ENCODE measurements at places on chromosomes 3 and 15. TPM values are rescaled to one million over a fixed set of nuclear protein-coding genes. Genes with fewer than 3 reads are reported as not detected.
A peak's percentile ranks its signal among the peaks of the same experiment; 100 is the strongest.

- H3K4me3 ChIP-seq, result no peak overlapping the region
- no peak for DNase-seq
- H3K4me1 ChIP-seq, result peaks cover 20% of the 10 kb centered on the region
- no peaks in the 10 kb centered on the region for H3K27me3 ChIP-seq
- peaks cover 90% of the 10 kb centered on the region for H3K36me3 ChIP-seq
Measured at GRCh38 chr3:47422743-47423142, 41.9 kb downstream of the PTPN23 start.

DNA sequence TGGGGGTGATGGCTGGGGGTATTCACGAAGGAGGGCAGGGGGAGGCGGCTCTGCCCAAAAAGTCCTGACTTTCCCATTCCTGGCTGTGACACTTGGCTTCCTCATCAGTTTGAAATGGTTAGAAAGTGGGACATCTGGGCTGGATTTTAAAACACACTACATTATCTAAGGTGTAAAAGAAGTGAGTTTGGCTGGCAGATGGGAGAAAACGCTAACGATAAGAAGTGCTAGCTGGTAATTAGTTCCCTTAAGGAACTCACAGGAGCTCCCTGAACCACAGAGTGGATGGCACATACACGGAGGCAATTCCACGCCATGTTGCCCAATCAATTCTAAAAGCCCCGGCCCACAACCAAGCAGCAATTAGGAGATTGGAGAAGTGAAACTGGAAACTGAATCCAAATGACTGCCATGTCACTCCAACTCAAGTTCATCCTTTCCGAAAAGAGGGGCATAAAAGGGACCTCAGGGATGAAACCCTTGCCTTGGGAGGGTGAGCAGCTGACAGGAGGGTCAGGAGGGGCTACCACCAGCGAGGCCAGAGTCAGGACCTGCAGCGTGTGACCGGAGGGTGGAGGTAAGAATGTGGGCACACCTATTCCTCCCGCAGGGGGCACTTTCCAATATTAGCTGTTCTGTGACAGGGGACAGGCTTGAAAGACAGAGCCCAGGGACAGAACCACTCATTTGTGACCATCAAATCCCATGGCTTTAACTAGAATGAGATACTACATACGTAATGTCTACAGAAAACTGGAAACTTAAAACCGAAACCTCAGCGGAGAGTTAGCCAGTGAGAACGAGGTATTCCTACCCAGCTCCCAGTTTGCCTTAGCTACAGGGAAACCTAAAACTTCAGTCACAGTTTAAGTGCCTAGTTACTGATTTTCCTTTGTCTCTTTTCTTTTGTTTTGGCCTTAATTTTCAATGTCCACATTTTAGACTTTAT is 95.3 kb upstream of the OXTR start:
- no peaks in the 10 kb centered on the region for H3K4me1 ChIP-seq
- DNase-seq, result no peak
- no peaks in the 10 kb centered on the region for H3K27me3 ChIP-seq
- no peak overlapping the region for H3K4me3 ChIP-seq
- no peaks in the 10 kb centered on the region for H3K36me3 ChIP-seq

- no peaks in the 10 kb centered on the region for H3K36me3 ChIP-seq
- H3K27me3 ChIP-seq, result no peaks in the 10 kb centered on the region
- peak; percentile 57 for DNase-seq
- H3K27ac ChIP-seq, result peak overlapping the region; percentile 92
Measured at GRCh38 chr3:53254509-53255422, 1.1 kb downstream of the TKT start.

DNA sequence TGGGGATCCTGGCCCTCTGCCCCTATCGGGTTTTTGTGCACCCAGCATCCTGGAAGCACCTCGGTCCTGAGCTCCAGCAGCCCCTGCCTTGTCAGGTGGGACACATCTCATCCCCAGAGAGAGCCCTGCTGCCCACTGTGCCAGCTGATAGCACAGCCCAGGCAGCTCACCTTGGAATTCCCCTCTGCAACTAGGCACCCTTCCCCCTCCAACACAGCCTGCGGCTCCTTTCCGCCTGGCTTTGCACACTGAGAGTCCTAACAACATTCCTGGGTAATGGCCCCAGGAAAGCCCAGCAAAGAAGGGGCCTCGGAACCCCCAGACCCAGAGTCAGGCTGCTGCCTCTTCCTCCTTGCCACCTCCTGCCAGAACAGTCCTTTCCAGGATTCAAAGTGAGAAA is 5.9 kb downstream of the HCN4 start:
- no peaks in the 10 kb centered on the region for H3K36me3 ChIP-seq
- DNase-seq, result no peak
- H3K4me3 ChIP-seq, result no peak overlapping the region

DNA sequence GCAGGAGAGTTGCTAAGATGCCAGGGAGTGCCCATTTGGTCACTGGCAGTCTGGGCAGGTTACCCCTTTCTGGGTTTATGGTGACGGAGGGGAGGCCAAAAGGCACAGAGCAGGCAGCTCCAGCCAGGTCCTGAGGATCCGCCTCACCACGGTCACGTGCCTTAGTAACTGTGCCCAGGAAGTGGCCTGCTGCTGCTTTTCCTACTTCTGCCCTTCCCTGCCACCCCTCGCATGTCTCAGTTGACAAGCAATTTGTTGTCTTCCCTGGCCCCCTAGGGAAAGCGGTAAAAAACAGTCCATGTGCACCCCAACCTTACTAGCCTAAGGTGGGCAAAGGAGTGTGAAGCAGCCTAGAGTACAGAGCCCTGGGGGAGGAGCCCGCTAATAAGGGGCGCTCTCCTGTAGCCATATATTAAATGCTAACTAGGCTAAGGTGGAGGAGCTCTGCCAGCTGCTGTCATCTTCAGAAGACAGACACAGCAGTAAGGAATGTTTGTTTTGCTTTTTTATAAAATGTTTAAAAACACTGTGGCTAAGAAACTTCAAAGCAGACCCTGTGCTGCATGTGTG is 9.1 kb upstream of the LIPH start:
- DNase-seq, result no peak
- H3K4me1 ChIP-seq, result peaks cover 11% of the 10 kb centered on the region
- peak overlapping the region; percentile 28 for H3K27ac ChIP-seq

- no peak for DNase-seq
- H3K4me1 ChIP-seq, result no peaks in the 10 kb centered on the region
- H3K27ac ChIP-seq, result no peak overlapping the region
- no peaks in the 10 kb centered on the region for H3K36me3 ChIP-seq
- H3K4me3 ChIP-seq, result no peak overlapping the region
- no peaks in the 10 kb centered on the region for H3K27me3 ChIP-seq
Measured at GRCh38 chr3:14609941-14610340, 41.6 kb upstream of the CCDC174 start.

GRCh38 chr3:61300006-61300380 is 48.7 kb upstream of the FHIT start:
- H3K36me3 ChIP-seq, result no peaks in the 10 kb centered on the region
- no peak overlapping the region for H3K27ac ChIP-seq
- no peaks in the 10 kb centered on the region for H3K4me1 ChIP-seq
- DNase-seq, result no peak
- no peak overlapping the region for H3K4me3 ChIP-seq

- H3K4me3 ChIP-seq, result peak overlapping the region; percentile 75
- H3K27me3 ChIP-seq, result no peaks in the 10 kb centered on the region
- H3K36me3 ChIP-seq, result peaks cover 6% of the 10 kb centered on the region
Measured at GRCh38 chr3:127822682-127823425, 539 bp upstream of the MGLL start.

DNA sequence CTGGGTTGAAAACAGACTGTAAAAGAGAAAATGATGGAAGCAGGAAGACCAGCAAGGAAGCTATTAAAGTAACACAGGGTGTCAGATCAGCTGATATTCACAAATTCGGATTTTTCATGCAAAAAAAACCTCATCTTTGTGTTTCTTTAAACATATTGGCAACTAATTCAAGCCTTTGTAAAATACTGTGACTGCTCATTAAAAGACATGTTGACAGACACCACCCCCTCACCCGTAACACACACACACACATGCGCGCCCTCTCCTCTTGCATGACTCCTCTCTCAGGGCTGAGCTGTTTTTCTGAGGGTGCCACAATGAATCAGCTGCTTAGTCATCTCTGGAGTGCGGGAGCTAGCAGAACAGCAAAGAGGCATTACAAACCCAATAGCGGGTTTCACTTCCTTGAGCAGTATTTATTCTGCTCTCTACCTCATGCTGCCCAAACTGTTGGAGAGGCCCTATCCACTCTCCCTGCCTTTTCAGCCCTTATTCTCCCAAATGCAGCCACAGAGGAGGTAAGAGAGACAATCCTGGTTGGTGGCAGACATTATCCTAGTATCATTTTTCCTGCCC is 35.8 kb upstream of the CCDC80 start:
- H3K36me3 ChIP-seq, result no peaks in the 10 kb centered on the region
- no peaks in the 10 kb centered on the region for H3K27me3 ChIP-seq
- H3K4me1 ChIP-seq, result no peaks in the 10 kb centered on the region
- DNase-seq, result peak; percentile 45

- no peak overlapping the region for H3K4me3 ChIP-seq
- no peak overlapping the region for H3K27ac ChIP-seq
- no peak for DNase-seq
- no peaks in the 10 kb centered on the region for H3K4me1 ChIP-seq
Measured at GRCh38 chr3:33047842-33048834, 48.8 kb downstream of the GLB1 start.

GOLGA8N gene
- 11.0 TPM for total RNA-seq

Measured in tibial nerve (tissue), 4 donors.